ENCODE measurements at places on chromosomes 7 and 10.
A peak's percentile ranks its signal among the peaks of the same experiment; 100 is the strongest.

DNA sequence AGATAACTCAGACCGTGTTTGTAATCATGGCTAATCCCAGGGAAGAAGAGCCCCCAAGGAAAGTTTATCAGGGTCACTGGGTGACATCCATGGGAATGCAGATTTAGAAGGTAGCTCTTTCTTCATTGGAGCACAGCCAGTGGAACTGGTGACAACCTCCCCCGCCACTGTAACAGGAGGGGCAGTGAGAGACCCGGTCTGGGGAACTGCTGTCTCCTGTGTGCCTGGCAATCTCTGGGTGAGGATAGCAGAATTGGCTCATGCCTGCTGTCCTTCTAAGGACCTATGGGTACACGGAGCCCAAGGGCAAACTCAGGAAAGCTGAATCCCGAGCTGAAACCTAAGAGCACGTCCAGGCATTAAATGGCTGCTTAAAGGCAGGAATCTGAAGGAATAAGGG, 341.6 kb downstream of the ABCA13 start:
- no peak for DNase-seq

DNA sequence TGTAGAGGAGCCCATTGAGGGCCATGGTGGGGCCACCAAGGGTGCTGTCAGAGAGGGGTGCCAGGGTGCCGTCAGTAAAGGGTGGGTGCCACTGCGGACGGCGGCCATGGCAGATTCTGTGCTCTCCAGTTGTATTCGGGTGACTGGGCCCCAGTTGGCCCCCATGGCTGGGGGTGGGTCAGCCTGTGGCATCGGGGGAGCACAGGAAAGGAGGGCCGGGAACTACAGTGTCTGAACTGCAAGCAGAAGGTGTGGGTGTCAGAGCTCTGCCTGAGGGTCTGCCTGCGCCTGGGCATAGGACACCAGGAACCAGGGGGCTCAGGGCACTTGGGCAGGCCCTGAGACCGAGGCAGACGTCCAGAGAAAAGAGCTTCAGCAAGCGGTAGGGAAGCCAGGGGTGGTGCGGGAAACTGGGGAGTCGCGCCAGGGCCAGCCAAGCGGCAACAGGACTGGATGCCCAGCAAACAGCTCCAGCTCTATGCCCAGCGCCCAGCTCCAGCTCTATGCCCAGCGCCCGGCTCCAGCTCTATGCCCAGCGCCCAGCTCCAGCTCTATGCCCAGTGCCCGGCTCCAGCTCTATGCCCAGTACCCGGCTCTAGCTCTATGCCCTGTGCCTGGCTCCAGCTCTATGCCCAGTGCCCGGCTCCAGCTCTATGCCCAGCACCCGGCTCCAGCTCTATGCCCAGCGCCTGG, 502.3 kb upstream of the FOXK1 start:
- DNase-seq = no peak

DNA sequence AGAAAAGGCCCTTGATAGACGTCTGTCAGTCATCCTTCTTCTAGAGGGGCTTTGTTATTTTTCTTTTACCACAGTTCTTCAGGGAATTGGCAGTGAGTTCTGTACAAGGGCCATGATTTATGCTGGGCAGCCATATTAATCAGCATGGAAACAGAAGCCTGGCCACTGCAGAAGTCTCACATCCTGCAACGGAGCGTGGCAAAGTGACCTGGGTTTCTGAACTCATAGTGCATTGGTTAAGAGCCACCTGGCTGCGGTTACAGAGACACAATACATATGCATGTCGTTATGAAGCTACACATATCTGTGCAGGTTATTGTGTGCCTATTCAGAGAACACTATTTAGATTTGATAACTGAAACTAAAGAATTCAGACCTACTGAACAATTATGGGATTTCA, 419.4 kb upstream of the CELF2 start:
- no peak for DNase-seq

DNA sequence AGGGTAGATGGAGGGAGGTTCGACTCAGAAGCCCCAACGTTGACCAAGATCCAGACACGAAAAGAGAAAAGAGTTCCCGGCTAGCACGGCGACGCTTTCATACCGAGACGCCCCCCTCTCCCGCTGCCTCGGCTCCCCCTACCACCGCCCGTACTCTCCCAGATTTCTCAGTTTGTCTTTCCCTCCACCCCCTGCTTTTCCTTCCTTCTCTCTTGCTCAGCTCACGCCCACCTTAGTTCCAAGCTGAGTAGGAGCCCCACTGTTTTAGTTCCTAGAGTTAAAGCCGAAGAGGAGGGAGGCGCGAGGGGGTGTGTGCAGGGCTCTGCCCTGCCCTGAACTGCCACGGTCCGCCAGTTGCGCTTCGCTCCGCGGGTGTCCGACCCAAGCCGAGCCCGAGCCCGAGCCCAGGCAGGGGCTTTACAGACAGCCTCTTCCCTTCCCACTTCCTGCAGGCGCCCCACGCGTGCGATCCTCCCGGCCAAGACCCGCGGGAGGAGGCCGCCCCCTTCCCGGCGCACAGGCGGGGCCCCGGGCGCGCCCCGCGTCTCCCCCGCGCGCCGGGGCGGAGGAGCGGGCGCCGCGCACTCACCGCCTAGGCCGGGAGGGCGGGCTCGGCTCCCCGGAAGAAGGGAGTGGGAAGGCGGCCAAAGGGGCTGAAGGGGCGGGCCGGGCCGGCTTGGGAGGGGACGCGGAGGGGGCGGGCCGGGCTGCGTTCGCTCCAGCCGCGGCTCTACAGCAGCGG, at the start of gene EPHB6:
EPHB6 (plus strand) TSS at position 705 of the 742 bp plus-strand sequence. CDS start 8,152 bp downstream, outside the sequence.
- peak; percentile 51 for DNase-seq

DNA sequence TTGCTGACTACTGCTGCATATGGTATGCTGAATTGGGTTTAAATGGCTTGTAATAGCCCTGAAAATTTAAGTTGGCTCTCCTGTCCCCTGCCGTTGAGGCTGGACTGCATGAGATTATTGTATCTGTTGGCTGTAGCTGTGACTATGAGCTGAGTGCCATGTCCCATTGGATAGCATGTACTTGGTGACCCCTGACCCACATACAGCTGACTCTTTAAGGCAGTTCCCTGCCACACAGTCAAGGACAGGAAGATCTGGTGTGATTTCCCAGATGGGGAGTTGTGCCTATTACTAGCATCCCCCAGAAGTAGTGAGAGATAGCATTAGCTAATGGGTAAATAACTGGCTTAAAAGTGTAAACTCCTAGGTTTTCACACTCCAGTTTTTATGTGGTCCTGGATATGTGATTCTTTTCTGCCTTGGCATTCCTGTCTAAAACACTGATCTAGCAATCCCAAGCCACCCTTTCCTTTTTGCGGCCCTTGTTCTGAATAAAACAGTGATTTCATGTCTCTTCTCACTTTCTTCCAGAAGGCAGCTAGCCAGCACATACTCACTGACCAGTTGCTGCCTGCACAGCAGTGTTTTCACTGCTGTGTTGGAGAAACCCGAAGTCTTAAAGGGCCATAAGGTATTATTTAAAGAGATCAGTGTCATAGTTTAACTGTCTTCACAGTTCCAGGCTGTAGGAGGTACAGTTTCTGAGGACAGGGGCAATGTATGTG, 35.9 kb downstream of the LRRC4 start:
- no peak for DNase-seq

DNA sequence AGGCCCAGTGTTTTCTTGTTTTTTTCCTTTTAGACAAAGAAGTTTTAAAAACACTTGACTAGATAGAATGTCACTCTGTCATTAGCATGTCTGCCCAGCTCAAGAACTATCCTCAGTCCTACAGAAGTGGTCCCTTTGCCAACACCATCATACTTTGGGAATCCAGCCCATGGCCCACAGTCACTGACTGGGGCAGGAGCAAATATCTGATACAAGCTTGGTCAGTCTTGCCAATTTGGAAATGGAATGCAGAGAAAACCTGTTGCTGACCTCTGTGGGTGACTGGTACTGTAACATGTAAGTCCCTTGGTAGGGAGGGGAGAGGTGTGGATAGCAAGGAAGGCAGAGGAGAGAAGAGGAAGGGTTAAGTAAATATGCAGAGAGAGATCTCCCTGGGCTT, 47.8 kb downstream of the IPMK start:
- no peak for DNase-seq

GRCh38 chr7:150400788-150401423, 21.8 kb downstream of the ZNF775 start:
- DNase-seq = no peak

- DNase-seq = no peak
These were observed 130.5 kb upstream of the C1QL3 start for GRCh38 chr10:16652154-16652553.

DNA sequence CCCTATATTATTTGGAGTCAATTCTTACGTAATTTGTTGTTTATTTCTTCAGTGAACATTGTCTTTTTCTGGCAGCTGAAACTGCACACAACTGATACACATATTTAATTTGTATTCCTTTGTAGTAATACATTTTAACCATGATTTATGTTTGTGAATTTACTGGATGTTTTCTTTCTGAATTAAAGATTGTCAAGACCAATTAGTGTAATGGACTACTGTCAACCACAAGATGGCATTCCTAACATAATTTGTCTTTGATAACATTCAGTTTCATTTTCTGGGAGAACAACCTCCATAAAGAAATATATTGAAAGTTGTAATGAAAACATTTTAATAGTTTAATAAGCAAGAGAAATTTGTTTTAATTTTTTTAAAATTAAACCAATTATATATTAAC, 10.1 kb downstream of the THNSL1 start:
- DNase-seq = no peak

DNA sequence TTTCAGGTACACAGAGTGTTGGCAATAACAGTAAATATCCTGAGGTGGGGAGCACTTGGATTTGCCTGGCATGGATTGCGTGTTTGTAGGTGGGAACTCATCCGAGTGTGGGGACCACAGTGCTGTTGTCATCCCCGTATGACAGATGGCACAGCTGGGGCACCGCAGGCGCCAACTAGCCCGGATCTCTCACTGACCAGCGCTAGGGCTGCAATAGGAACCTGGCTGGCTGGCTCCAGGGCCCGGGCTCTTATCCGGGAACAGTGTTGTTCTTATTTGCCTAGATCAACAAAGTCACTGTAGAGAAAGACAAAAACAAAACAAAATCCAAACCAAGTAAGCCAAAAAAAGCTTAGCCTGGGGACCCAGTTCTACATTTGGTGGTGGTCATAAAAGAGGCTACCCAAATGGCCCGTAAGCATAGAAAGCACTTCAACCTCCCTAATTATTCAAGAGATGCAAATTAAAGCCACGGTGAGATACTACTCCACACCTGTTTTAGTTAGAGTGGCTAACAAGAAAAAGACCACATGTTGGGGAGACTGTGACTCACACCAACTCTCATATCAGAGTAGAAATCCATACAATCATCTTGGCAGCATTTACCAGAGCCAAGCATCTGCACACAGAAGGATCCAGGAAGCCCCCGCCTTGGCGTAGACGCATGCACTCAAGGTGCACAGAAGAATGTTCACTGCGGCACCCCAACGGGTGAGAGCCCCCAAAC, 27.2 kb upstream of the PFKFB3 start:
- no peak for DNase-seq

- DNase-seq = no peak
These were observed 90.5 kb upstream of the MACROH2A2 start for GRCh38 chr10:69961881-69962745.

GRCh38 chr10:104101902-104102301, 16.2 kb upstream of the COL17A1 start:
- no peak for DNase-seq

GRCh38 chr10:4034907-4035598, 250.0 kb upstream of the KLF6 start:
- no peak for DNase-seq

DNA sequence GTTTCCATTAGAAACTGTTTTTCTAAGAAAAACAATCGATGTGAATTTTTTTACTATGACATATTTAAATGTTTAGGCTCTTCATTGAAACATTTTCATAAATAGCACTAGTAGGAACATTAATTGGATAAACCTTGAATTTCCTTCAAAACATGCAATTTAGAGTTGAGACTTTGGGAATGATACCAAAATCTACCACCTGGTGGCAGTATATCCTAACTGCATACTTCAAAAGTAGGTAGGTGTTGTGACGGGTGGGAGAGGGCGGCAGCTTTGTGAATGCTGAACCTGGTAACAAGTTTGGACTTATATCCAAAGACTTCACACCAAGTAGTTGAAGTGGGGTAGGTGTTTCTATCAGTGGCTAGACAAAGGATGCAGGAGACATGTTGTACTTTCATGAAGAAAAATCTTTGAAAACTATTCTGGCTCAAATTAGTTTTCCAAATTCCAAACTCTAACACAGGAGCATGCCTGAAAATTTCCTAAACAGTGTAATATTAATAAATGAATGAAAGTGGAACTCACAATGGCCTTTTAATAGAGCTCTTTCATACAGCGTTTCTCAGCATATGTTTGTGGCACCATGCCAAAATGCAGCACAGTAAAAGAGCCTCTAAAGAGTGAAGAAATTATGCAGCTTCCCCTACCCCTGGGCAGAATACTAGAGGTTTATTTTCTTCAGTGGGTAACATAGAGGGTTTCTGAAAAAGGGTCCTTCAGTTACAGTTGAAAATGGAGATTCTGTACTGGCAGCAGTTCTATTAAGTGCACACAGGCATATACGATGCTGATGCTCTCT, 201.0 kb upstream of the TPK1 start:
- peak; percentile 43 for DNase-seq

DNA sequence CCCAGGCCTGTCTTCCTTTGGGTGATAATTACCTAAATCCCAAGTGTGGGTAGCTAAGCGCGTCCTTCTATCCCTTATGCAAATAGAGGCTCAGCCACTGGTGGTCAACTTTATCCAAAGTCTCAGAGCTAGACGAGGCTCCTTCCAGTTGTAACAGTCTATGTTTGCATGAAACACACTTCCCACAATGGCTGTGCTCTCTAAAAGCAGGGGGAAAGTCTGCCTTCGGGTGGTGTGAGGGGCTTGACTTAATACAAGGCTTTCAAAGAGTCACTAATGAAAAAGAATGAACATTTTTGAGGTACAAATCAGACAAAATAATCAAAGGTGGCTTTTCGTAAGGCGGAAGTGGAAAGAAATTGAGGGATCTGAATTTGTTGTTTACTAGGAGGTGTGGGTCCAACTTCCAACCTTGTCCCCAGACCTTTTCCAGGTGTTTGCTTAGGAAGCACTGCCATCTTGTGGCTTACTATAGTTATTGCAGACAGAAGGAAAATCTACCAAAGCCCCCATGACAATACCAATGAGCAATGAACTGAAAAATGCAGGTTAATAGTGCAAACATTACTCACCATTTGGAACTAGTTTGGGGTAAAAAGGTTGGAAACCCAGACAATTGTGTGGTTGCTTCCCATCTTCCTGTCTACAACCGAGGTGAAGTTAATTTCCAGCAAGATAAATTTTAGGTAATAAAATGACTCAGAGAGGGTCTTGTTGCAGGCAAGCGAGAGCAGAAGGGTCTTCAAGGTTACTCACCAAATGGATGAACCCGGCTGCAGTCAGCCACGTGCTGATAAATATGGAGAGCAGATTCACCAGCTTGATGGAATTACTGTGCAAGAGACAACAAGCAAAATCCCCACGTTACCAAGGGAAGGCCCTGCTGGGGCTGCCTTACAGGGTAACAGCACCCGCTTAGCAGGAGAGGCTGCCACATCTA, 525.7 kb downstream of the KCNMA1 start:
- DNase-seq = no peak
